ENCODE measurements at places on chromosomes 5 and 9.

DNA sequence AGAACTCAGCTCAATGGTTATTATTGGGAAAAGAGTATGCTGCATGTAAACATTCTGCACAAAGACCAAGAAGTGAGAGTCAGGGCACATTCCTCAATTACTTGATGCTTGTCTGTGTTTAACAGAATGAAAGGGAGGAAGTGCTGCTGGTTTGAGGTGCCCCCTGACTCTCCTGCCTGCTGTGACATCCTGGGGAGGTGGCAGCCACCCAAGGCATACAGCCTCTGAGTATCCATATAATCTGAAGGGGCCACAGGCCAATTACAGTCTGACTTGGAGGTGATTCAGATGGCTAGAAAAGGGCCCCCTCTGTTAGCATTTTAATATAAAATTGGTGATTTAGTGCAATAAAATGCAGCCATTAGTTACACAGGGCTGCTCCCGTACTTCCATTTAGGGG, 313.8 kb downstream of the ASTN2 start:
- no peaks in the 10 kb centered on the region for H3K27me3 ChIP-seq
- H3K36me3 ChIP-seq = no peaks in the 10 kb centered on the region
- H3K4me1 ChIP-seq = peaks cover 12% of the 10 kb centered on the region

DNA sequence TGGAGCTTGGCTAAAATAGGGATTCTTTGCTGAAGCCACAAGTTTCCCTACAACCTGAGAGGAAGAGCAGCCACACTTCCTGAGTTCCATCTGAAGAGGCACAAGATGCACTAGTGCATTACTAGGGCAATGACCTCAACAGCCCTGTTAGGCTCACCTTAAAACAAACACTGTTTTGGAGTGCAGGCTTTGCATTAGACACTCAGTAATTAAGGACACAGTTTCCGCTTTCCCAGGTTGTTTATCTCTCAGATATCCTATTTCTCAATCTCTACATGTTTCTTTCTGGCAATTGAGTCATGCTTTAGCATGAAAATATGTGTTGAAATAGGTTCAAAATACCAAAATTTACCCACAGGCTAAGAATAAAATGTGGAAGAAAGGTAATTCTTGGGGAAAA, 34.2 kb downstream of the EMB start:
- H3K27ac ChIP-seq = no peak overlapping the region
- H3K27me3 ChIP-seq = no peaks in the 10 kb centered on the region
- H3K4me1 ChIP-seq = no peaks in the 10 kb centered on the region
- H3K36me3 ChIP-seq = no peaks in the 10 kb centered on the region
- DNase-seq = no peak

GRCh38 chr9:36896296-36896695, 137.8 kb downstream of the PAX5 start:
- no peak overlapping the region for H3K27ac ChIP-seq
- H3K4me3 ChIP-seq = no peak overlapping the region
- DNase-seq = no peak
- H3K4me1 ChIP-seq = no peaks in the 10 kb centered on the region
- peaks cover 93% of the 10 kb centered on the region for H3K27me3 ChIP-seq

DNA sequence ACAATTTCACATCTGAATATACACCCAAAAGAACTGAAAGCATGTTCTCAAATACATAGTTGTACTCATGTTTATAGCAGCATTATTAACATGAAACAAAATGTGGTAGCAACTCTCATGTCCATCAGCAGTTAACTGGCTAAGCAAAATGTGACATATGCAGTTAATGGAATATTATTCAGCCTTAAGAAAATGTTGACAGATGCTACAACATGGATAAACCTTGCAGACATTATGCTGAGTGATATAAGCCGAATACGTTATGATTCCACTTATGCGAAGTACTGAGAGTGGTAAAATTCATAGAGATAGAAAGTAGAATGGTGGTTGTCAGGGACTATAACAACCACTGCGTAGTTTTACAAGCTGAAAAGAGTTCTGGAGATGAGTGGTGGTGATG, 1469.0 kb upstream of the ACO1 start:
- H3K36me3 ChIP-seq = no peaks in the 10 kb centered on the region
- H3K4me3 ChIP-seq = no peak overlapping the region
- no peaks in the 10 kb centered on the region for H3K4me1 ChIP-seq
- H3K27ac ChIP-seq = no peak overlapping the region
- no peak for DNase-seq

DNA sequence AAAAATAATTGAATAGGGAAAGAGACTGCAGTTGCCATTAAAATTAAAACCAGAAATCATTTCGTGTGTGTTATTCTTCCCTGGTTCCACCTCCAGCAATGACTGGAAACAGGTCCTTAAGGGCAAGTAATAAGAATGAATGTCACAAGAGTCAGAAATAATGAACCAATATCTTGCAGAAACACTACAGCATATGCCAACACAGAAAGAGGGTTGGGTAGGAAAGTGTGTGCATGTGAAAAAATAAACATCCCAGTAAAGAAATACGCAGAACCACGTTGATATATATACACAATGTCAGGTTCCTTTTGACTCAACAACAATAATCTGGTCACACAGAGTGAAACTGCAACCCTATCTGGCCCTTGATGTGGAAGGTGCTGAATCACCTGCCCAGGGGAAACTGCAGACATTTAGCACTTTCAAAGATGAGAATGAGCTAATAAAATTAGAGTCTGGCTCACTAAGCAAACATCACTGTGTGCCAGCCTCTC, 15.0 kb downstream of the HMHB1 start:
- H3K4me3 ChIP-seq = no peak overlapping the region
- no peaks in the 10 kb centered on the region for H3K27me3 ChIP-seq
- no peaks in the 10 kb centered on the region for H3K36me3 ChIP-seq

DNA sequence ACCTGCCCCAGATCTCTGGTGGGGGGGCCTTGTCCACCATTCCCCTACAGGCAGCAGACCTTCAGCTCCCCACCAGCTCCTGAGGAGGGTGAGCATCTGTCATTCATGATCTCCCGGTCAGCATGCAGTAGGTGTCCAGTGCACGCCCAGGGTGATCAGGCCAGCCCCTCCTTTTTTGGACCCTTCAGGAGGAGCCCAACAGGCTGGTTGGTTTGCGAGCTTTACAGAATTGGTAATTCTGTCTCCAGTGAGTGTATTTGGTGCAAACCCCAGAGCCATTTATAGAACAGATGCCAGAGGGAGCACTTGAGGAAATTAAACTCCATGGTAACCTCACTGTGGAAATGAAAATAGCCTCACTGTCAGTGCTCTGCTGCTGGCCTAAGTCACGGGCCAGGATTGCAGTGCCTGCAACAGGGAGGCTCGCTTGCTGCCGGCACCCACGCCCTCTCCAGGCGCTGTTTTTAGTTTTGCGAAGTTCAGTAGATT, 23.4 kb downstream of the WNK2 start:
- H3K27me3 ChIP-seq = no peaks in the 10 kb centered on the region
- peak; percentile 67 for DNase-seq
- H3K27ac ChIP-seq = peak overlapping the region; percentile 97
- no peaks in the 10 kb centered on the region for H3K36me3 ChIP-seq
- peaks cover 69% of the 10 kb centered on the region for H3K4me1 ChIP-seq
- H3K4me3 ChIP-seq = no peak overlapping the region
